ENCODE measurements at places on chromosomes 13 and 19. TPM values are rescaled to one million over a fixed set of nuclear protein-coding genes. Genes with fewer than 3 reads are reported as not detected.

The A1BG gene
- 4.7 TPM for total RNA-seq

The MCEMP1 gene
- total RNA-seq, result not detected

The LHB gene
- total RNA-seq, result not detected

The SULT2B1 gene
- total RNA-seq, result 17.2 TPM

The STXBP2 gene
- total RNA-seq, result 89.4 TPM

All from bronchial epithelial cell (primary cell).